Right atrium auricular region (tissue), 2 donors: ENCODE measurements at places on chromosomes 5 and 9. TPM values are rescaled to one million over a fixed set of nuclear protein-coding genes. Genes with fewer than 3 reads are reported as not detected.

DNA sequence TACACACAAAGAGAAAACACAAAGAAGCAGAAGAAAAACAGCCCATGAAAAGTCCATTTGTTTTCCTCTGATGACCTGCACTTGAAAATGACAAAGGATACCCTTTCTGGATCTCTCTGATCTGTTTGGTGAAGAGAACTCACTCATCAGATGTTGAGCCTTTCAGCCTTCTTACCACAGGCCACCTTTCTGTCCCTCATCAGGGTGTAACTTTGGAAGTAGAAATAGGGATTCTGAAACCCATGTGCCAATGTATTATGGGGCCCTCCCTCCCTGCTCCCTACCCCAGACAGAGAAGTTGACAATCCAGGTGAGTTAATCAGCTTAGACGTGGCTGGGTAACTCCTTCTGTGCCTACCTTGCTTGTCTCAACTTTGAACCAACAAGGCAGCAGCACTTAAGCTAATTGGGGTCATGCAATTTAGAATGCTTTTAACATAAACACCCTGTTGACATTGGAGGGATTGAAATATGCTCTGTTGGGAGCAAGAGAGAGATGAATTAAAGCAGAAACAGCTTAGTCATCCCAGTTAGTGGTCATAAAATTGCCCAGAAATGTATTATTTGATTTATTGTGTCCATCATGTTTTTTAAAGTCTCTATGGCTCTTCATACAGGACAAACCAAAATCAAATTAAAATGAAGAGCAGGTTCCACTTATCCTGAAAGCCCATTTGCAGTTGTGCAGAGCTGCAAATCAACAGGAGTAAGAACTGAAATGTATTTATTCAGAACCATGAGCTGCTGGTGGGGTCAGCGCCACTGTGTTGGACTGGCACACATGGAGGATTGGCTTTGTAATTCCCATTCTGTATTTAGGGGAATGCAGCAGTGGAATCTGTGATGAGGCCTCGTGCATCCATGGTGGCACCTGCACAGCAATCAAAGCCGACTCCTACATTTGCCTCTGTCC is 132.0 kb downstream of the LIFR start:
- DNase-seq: no peak
- no peaks in the 10 kb centered on the region for H3K27me3 ChIP-seq
- no peaks in the 10 kb centered on the region for H3K36me3 ChIP-seq
- H3K27ac ChIP-seq: no peak overlapping the region
- no peaks in the 10 kb centered on the region for H3K4me1 ChIP-seq
- no peak overlapping the region for H3K4me3 ChIP-seq

The PCDHA6 gene
- total RNA-seq: 0.82 TPM

The ZNF366 gene
- total RNA-seq: 4.4 TPM

The SPATA31E1 gene
- not detected for total RNA-seq

GRCh38 chr5:83718195-83718825 is 2.3 kb downstream of the HAPLN1 start:
- H3K27me3 ChIP-seq: no peaks in the 10 kb centered on the region
- H3K4me3 ChIP-seq: no peak overlapping the region
- no peak overlapping the region for H3K27ac ChIP-seq
- no peaks in the 10 kb centered on the region for H3K36me3 ChIP-seq

The RANBP3L gene
- total RNA-seq: 0.98 TPM

- no peak overlapping the region for H3K4me3 ChIP-seq
- H3K27ac ChIP-seq: no peak overlapping the region
- H3K36me3 ChIP-seq: no peaks in the 10 kb centered on the region
- H3K4me1 ChIP-seq: no peaks in the 10 kb centered on the region
- no peak for DNase-seq
Measured at GRCh38 chr5:75325242-75325641, 11.8 kb upstream of the HMGCR start.

- H3K4me3 ChIP-seq: no peak overlapping the region
- no peak overlapping the region for H3K27ac ChIP-seq
- no peaks in the 10 kb centered on the region for H3K4me1 ChIP-seq
- H3K36me3 ChIP-seq: no peaks in the 10 kb centered on the region
- no peak for DNase-seq
Measured at GRCh38 chr5:116381201-116381600, 193.4 kb downstream of the SEMA6A start.

- DNase-seq: no peak
- H3K36me3 ChIP-seq: no peaks in the 10 kb centered on the region
- no peaks in the 10 kb centered on the region for H3K4me1 ChIP-seq
Measured at GRCh38 chr9:132756214-132756845, 86.1 kb downstream of the GTF3C4 start.

DNA sequence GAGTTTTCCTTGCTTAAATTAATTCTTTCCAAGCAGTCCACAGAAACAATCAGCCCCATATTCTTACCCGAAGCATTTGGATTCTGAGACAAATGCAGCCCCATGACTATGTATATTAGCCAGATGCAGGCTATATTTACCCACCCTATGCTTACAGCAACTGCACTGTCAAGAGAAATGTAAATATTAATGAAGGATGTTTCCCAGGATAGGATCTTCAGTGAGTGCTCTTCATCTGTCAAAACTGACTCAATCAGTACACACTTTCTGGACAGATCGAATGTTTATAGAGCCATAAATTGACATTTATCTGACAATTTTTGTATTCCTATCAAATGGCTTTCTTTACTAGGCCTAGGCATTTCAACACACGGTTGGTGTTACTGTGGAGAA is 725.3 kb upstream of the SEMA6A start:
- no peaks in the 10 kb centered on the region for H3K36me3 ChIP-seq
- no peak overlapping the region for H3K4me3 ChIP-seq
- no peaks in the 10 kb centered on the region for H3K27me3 ChIP-seq
- H3K27ac ChIP-seq: no peak overlapping the region

DNA sequence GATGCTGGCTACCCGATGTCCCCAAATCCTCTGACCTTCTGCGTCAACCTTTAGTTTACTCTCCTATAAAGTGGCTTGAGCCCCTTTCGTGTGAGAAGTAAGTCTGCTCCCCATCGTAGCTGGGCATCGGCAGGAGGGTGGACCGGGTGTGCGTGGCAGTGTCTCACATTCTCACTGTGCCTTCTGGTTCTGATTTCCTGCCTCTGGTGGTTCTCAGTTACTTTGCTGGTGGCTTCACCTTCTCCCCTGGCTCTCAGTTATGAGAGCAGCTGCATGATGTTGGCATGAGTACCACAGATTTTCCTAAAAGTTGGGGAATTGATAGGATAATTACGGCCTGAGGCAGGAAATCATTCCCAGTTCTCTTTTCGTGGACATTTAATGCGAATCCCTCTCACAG is 47.0 kb upstream of the RPS23 start:
- no peaks in the 10 kb centered on the region for H3K4me1 ChIP-seq
- no peak overlapping the region for H3K4me3 ChIP-seq
- no peak for DNase-seq
- no peaks in the 10 kb centered on the region for H3K36me3 ChIP-seq
- H3K27ac ChIP-seq: no peak overlapping the region

The NMUR2 gene
- not detected for total RNA-seq

The TRIP13 gene
- 0.93 TPM for total RNA-seq

DNA sequence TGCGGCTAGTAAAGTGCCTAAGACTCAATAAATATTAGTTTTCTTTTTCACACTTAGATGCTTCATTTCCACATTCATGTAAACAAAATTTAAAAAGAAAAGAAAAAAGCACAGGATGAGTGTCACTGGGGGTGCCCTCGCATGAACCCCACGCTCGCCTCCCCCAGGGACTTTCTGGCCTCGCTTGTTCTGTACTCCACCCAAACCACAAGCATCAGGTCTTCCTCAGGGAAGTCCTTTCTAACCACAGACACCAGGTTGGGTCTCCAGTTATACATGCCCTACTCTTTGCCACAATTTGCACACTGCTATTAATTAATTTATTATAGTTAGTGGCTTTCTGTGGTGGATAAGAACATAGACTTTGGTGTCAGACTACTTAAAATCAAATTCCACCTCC is 92.4 kb downstream of the RORB start:
- H3K36me3 ChIP-seq: no peaks in the 10 kb centered on the region
- DNase-seq: no peak
- no peak overlapping the region for H3K4me3 ChIP-seq
- no peaks in the 10 kb centered on the region for H3K4me1 ChIP-seq
- H3K27me3 ChIP-seq: no peaks in the 10 kb centered on the region
- H3K27ac ChIP-seq: no peak overlapping the region

DNA sequence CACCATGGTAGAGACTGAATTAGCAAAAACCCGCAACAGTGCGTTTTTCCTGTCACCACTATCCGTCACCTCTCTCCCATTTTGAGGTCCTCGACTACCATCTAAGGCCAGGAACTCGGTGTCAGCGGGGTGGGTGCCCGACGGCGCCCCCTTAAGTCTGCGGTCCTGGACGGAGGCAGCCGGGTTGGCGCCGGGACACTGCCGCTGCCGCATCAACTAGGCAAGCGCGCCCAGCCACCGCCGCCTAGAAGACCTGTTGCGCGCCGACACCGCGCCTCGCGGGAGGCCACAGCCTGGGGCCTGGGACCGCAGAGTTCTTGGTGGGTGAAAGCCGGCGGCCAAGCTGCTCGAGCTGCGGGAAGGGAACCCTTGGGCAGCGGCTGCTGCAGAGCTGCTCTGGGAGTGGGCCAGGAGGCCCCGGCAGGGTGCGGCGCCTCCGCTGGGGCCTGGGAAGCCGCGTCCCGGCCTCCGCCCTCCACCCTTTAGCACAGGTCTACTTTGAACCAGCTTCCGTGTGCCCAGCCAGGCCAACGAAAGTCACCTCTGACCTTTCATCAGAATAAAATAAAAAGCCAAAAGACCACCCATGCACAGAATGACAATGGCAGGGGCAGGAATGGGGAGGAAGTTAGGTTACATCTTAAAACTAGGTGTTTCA is 3.5 kb downstream of the FOXB2 start:
- no peak for DNase-seq
- H3K4me3 ChIP-seq: no peak overlapping the region
- peaks cover 35% of the 10 kb centered on the region for H3K4me1 ChIP-seq
- H3K27me3 ChIP-seq: peaks cover 54% of the 10 kb centered on the region
- no peak overlapping the region for H3K27ac ChIP-seq

GRCh38 chr9:91004484-91004883 is 202.9 kb downstream of the SYK start:
- no peaks in the 10 kb centered on the region for H3K27me3 ChIP-seq
- no peak overlapping the region for H3K4me3 ChIP-seq
- H3K36me3 ChIP-seq: no peaks in the 10 kb centered on the region
- no peak for DNase-seq
- no peaks in the 10 kb centered on the region for H3K4me1 ChIP-seq
- no peak overlapping the region for H3K27ac ChIP-seq

The STC2 gene
- 16.0 TPM for total RNA-seq

DNA sequence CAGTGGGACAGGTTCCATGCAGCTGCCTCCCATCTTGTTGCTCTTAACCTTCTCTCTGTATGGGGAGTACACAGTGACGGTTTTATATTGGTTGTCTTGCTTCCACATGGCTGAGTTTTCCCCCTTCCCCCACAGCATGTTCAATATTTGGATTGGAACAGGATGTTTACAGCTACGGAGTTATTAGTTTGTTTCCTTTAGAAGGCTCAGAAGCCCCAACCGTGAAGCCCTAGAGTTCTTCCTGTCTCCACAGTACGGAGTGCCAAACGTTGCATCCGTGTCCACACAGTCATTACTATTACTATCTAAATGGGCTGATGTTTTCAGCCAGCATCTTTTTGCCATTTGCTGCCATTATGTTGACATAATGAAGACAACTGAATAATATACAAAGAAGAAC is 277.5 kb downstream of the MARCHF11 start:
- no peak for DNase-seq
- no peaks in the 10 kb centered on the region for H3K36me3 ChIP-seq
- no peak overlapping the region for H3K4me3 ChIP-seq
- H3K27me3 ChIP-seq: no peaks in the 10 kb centered on the region

- H3K4me3 ChIP-seq: no peak overlapping the region
- peaks cover 38% of the 10 kb centered on the region for H3K4me1 ChIP-seq
- no peaks in the 10 kb centered on the region for H3K27me3 ChIP-seq
- no peak overlapping the region for H3K27ac ChIP-seq
Measured at GRCh38 chr5:55495216-55495615, 39.5 kb downstream of the PLPP1 start.
